Aorta (tissue), 5 donors: ENCODE measurements at places on chromosomes 1 and 21. TPM values are rescaled to one million over a fixed set of nuclear protein-coding genes. Genes with fewer than 3 reads are reported as not detected.

B3GALT5 gene
- 0.39 TPM for total RNA-seq

KDF1 gene
- not detected for total RNA-seq

FHAD1 gene
- 0.32 TPM for total RNA-seq

RBM15 gene
- total RNA-seq: 18.7 TPM

SPRTN gene
- total RNA-seq: 12.1 TPM

VSIG8 gene
- total RNA-seq: not detected

CLEC20A gene
- total RNA-seq: not detected
